ENCODE measurements at places on chromosomes 2 and 18. TPM values are rescaled to one million over a fixed set of nuclear protein-coding genes. Genes with fewer than 3 reads are reported as not detected.

The REG1B gene
- not detected for polyA plus RNA-seq

The RIT2 gene
- polyA plus RNA-seq: 9.5 TPM

The CCDC121 gene
- polyA plus RNA-seq: 1.6 TPM

The DUSP19 gene
- 1.9 TPM for polyA plus RNA-seq

The EVX2 gene
- not detected for polyA plus RNA-seq

The CGREF1 gene
- polyA plus RNA-seq: 3.5 TPM

The MAPK4 gene
- polyA plus RNA-seq: 1.3 TPM

The INPP4A gene
- polyA plus RNA-seq: 8.5 TPM

The XIRP2 gene
- 0.31 TPM for polyA plus RNA-seq

The DTNB gene
- 32.1 TPM for polyA plus RNA-seq

The MAP4K3 gene
- polyA plus RNA-seq: 33.0 TPM

The CHRNA1 gene
- polyA plus RNA-seq: not detected

The METTL8 gene
- 48.6 TPM for polyA plus RNA-seq

The SLC19A3 gene
- 4.2 TPM for polyA plus RNA-seq

The ASPRV1 gene
- polyA plus RNA-seq: 0.54 TPM

DNA sequence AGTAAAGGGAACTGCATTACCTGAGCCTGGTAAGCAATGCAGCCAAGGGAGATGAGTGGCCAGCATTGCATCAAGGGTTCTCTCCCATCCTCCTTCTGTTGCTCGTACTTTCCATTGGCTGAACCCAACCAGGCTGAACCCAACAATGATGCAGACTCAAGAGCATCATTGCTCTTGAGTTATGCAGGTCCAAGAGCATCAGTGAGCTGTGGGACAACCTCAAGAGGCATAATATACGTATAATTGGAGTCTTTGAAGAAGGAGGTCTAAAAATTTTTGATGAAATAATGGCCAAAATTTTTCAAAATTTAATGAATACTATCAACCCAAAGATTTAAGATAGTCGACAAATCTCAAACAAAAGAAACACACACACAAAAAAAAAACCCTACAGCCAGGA lies 213.0 kb downstream of the RNF152 start:
- no peak for DNase-seq
- H3K4me3 ChIP-seq: no peak overlapping the region
- H3K27ac ChIP-seq: no peak overlapping the region
- no peaks in the 10 kb centered on the region for H3K27me3 ChIP-seq

- peak overlapping the region; percentile 99 for H3K4me3 ChIP-seq
- peaks cover 30% of the 10 kb centered on the region for H3K4me1 ChIP-seq
- peak overlapping the region; percentile 94 for H3K27ac ChIP-seq
- H3K27me3 ChIP-seq: no peaks in the 10 kb centered on the region
- DNase-seq: peak; percentile 82
These were observed 760 bp upstream of the CNOT11 start for GRCh38 chr2:101251844-101252407.

- H3K4me3 ChIP-seq: no peak overlapping the region
- no peaks in the 10 kb centered on the region for H3K36me3 ChIP-seq
- H3K27me3 ChIP-seq: no peaks in the 10 kb centered on the region
- DNase-seq: no peak
- H3K27ac ChIP-seq: no peak overlapping the region
These were observed 29.3 kb upstream of the SLC40A1 start for GRCh38 chr2:189609853-189610252.

GRCh38 chr2:16386431-16386830 lies 279.2 kb downstream of the CYRIA start:
- no peak for DNase-seq
- no peak overlapping the region for H3K27ac ChIP-seq
- no peaks in the 10 kb centered on the region for H3K27me3 ChIP-seq
- no peaks in the 10 kb centered on the region for H3K4me1 ChIP-seq

- no peaks in the 10 kb centered on the region for H3K27me3 ChIP-seq
- peak; percentile 53 for DNase-seq
- H3K36me3 ChIP-seq: no peaks in the 10 kb centered on the region
- H3K4me3 ChIP-seq: no peak overlapping the region
- no peak overlapping the region for H3K27ac ChIP-seq
These were observed 147.3 kb upstream of the SPRED2 start for GRCh38 chr2:65579506-65580235.

GRCh38 chr2:105765415-105766299 lies 20.9 kb downstream of the NCK2 start:
- H3K4me3 ChIP-seq: no peak overlapping the region
- peaks cover 43% of the 10 kb centered on the region for H3K4me1 ChIP-seq
- no peak for DNase-seq
- 0 out of 2 replicates have a peak overlapping the region, but pooled peaks have one; percentile 19 for H3K27ac ChIP-seq
- no peaks in the 10 kb centered on the region for H3K27me3 ChIP-seq

DNA sequence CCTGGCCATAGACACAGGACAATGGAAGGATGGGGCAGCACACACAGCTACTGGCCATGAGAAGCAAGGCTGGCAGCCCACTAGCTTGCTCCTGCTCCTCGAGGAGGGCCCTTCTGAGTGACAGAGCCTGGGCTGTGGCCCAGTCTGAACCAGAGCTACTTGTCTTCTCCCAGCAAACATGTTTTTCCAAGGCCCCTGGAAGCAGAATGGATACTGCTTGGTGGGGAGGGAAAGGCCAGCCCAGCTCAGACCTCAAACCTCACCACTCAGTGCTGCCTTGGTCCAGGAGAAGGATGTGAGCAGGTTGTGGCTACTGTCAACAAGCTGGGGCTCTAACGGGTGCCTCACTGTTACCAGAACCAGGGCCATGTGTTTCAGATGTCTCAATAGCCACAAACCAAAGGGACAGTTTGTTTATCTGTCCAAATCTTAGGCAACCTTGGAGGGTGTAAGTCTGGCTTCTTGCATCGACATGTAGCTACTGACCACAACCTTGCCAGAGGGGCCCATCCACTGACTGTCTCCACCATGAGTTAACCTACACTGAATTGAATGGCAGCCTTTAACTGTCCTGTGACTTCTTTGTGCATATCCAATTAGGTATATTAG lies 98.6 kb downstream of the TGFA start:
- H3K4me3 ChIP-seq: no peak overlapping the region
- no peaks in the 10 kb centered on the region for H3K27me3 ChIP-seq
- DNase-seq: no peak
- no peaks in the 10 kb centered on the region for H3K4me1 ChIP-seq
- no peaks in the 10 kb centered on the region for H3K36me3 ChIP-seq
- H3K27ac ChIP-seq: no peak overlapping the region

- DNase-seq: no peak
These were observed 28.0 kb upstream of the COX5B start for GRCh38 chr2:97617911-97618310.

DNA sequence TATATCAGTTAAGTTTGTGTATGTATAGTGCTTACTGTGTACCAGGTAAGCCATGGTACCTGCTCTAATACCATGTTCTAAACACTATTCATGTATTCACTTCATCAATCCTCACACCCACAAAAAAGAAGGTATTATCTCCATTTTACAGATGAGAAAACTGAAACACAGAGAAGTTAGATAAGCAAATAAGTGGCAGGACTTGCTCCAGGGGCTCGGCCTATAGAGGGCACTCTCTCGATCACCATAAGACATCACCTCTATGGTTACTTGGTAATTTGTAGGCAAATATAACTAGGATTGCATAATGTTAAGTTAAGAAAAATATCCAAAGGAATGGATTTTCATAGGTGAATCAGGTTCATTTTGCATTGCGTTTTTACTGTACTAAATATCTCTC lies 118.1 kb upstream of the FN1 start:
- H3K27me3 ChIP-seq: no peaks in the 10 kb centered on the region
- DNase-seq: peak; percentile 25
- H3K36me3 ChIP-seq: no peaks in the 10 kb centered on the region
- no peak overlapping the region for H3K27ac ChIP-seq

DNA sequence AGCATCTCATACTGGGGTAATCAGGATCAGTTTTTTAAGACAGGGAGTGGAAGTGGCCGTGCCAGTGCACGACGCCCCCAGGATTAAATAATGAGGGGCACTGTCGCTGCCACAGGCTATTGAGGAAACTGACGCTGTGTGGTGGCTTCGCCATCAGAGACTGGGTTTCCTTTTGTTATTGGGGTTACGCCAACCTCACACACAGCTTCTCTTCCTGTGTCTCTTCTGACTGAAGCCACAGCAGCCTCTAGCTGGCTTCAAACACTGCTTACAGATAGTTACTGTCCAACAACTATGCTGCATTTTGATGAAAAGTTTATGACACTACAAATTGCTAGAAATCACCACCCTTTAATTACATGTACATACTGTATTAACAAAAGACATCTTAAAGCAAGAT lies 521.9 kb upstream of the SALL3 start:
- H3K27ac ChIP-seq: no peak overlapping the region
- H3K4me1 ChIP-seq: no peaks in the 10 kb centered on the region
- peaks cover 4% of the 10 kb centered on the region for H3K36me3 ChIP-seq
- H3K4me3 ChIP-seq: no peak overlapping the region

DNA sequence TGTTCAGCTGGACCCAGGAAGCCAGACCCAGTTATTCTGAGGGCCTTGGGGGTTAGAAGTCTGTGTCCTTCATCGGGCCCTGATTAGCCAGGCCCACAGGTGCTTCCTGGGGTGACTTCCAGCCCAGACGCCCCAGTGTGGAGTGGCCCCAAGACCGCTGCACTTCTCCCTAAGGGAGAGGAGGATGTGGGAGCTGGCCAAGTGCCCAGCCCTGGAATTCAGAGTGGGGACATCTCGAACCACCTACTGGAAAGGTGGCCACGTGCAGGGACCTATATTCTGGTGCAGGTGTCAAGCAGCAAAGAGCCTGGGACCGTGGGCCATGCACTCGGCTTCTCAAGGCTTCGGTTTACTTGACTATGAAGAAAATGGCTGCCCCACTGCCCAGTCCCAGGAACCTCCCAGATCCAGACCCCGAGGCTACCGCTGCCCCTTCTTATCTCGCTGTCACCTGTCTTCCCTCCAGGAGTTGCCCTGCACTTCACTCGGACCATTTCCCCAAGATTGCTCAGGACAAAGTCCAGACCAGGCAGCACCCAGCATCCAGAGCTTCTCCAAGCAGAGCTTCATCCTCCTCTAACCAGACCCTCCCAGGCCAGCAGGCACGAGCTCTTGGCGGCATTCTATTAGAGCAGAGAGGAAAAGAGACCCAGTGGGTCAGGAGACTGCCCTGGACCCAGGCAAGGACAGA lies 142.8 kb upstream of the ID2 start:
- no peak overlapping the region for H3K4me3 ChIP-seq
- DNase-seq: no peak
- no peaks in the 10 kb centered on the region for H3K27me3 ChIP-seq
- no peak overlapping the region for H3K27ac ChIP-seq
- H3K4me1 ChIP-seq: no peaks in the 10 kb centered on the region
- no peaks in the 10 kb centered on the region for H3K36me3 ChIP-seq

GRCh38 chr2:66717218-66717905 lies 282.4 kb downstream of the MEIS1 start:
- no peaks in the 10 kb centered on the region for H3K4me1 ChIP-seq
- no peak overlapping the region for H3K27ac ChIP-seq
- H3K36me3 ChIP-seq: no peaks in the 10 kb centered on the region
- H3K4me3 ChIP-seq: no peak overlapping the region
- no peaks in the 10 kb centered on the region for H3K27me3 ChIP-seq

DNA sequence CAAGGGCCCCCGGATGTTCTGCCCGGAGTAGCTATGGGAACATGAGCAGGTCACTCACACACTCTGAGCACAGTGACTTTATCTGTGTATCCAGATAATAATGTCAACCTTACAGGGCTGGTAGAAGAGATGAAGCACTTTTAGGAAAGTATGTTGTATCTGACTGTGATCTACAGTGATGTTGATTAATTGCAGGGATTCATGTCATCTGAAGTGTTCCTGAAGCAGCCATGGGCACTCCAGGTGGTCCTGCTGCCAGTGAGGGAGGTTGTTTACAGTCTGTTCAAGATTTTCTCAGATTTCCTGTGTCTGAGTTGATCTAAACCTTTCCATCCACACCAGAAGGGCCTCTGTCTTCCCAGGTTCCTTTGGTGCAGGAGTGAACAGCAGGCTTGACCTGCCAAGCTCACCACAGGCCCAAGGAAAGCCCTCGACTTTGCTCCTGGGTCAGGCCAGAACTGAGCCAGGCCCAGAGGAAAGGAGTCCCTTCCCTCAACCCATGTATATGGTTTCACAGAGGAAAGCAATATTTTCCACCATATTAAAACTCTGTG lies 28.0 kb downstream of the KIAA2012 start:
- DNase-seq: no peak
- no peaks in the 10 kb centered on the region for H3K36me3 ChIP-seq
- peaks cover 10% of the 10 kb centered on the region for H3K4me1 ChIP-seq
- H3K27me3 ChIP-seq: no peaks in the 10 kb centered on the region
- H3K27ac ChIP-seq: no peak overlapping the region

- DNase-seq: no peak
- no peaks in the 10 kb centered on the region for H3K4me1 ChIP-seq
- no peaks in the 10 kb centered on the region for H3K27me3 ChIP-seq
- H3K27ac ChIP-seq: no peak overlapping the region
These were observed 143.7 kb upstream of the TMEM200C start for GRCh38 chr18:6039055-6039454.

DNA sequence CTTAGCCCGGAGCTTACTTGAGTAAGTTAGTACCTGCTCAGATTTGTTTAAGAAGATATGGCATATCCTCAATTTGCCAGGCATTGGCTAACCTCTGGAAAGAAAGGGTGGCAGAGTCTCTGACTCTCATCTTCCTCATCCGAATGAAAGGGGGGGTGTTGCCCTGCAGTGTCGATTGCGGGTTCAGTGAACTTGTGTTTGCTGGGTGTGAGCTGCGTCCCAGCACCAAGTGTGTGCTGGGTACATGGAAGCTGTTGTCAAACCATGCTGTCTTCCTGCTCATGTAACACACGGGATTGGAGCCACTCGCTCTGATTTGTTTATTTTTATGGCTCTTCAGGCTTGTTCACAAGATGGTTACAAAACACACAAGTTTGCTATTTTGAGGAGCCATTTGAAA lies 171.4 kb upstream of the PXDN start:
- DNase-seq: no peak
- no peaks in the 10 kb centered on the region for H3K4me1 ChIP-seq
- no peak overlapping the region for H3K27ac ChIP-seq
- H3K27me3 ChIP-seq: no peaks in the 10 kb centered on the region

- no peaks in the 10 kb centered on the region for H3K4me1 ChIP-seq
- H3K36me3 ChIP-seq: no peaks in the 10 kb centered on the region
- H3K4me3 ChIP-seq: no peak overlapping the region
- DNase-seq: no peak
- no peaks in the 10 kb centered on the region for H3K27me3 ChIP-seq
These were observed 71.6 kb downstream of the CLIP4 start for GRCh38 chr2:29186817-29187216.

GRCh38 chr2:10095175-10095574 lies 15.0 kb upstream of the CYS1 start:
- no peak for DNase-seq
- no peaks in the 10 kb centered on the region for H3K27me3 ChIP-seq
- H3K36me3 ChIP-seq: no peaks in the 10 kb centered on the region
- no peak overlapping the region for H3K27ac ChIP-seq

DNA sequence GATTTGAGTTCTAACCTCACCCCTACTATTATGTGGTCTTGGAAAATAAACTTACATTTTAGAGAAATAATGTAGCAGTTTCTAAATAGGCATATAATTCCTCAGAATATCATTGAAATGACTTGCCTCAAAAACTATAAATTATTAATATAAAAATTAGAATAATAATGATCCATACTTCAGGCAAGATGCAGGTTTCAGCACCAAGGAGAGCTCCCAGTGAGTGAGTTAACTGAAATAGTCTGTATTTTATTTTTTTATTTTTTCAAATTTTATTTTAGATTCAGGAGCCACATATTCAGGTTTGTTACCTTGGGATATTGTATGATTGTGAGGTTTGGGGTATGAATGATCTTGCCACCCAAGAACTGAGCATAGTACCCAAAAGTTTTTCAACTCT lies 472.2 kb upstream of the DCC start:
- peak; percentile 45 for DNase-seq
- no peaks in the 10 kb centered on the region for H3K27me3 ChIP-seq
- H3K27ac ChIP-seq: no peak overlapping the region
- no peaks in the 10 kb centered on the region for H3K4me1 ChIP-seq
- no peaks in the 10 kb centered on the region for H3K36me3 ChIP-seq
- no peak overlapping the region for H3K4me3 ChIP-seq

All from GM23338 (cell line).